GM18507 (cell line): ENCODE measurements at places on chromosomes 1 and 21.

DNA sequence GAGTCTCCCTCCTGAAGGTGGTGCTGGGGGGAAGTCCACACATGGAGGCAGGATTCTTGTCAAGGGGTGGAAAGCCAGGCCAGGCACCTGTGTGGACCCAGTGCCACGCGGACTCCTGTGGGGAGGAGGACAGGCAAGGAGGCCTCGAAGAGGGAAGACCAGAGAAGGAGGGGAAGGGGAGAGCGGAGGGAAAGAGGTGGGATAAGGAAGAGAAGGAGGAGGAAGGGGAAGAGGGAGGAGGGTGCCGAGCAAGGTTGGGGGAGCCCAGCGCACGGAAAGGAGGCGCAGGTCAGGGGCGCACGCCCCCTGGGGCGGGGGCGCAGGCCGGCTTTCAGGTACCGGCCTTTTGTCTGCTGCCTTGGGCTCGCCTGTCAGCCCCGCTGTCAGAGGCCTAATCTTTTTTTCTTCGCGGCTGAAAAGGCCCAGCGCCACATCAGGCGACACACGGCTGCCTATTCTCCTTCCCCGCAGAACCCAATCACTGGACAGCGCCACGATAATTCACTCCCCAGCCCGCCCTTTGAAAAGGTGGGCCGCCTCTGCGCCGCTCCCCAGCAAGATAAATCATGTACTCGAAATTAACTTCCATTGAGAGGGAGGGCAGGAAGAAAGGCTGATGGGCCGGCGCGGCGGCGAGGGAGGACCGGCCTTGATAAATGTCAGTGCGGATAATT, 42.5 kb downstream of the PRDM16 start:
- no peak for DNase-seq

- no peak for DNase-seq
Observed at GRCh38 chr1:118928739-118929554, 59.2 kb downstream of the TBX15 start.

DNA sequence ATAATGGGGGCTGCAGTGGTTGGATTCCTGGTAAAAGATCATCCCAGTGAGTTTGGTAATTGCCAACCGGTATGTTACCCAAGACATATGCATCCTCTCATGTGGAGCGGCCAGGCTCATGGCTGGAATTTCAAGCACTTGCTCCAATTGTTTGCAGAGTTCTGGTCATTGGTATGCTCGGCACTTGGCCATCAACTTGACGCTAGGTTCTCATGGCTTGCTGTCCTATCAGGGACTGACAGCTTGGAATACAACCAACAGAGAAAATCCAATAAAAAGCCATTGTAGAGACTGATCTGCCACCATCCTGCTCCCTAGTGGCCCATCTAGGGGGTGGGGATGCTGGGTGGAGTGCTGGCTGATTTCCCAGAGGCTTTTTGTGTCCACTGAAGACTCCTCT, 120.9 kb downstream of the EDEM3 start:
- no peak for DNase-seq

DNA sequence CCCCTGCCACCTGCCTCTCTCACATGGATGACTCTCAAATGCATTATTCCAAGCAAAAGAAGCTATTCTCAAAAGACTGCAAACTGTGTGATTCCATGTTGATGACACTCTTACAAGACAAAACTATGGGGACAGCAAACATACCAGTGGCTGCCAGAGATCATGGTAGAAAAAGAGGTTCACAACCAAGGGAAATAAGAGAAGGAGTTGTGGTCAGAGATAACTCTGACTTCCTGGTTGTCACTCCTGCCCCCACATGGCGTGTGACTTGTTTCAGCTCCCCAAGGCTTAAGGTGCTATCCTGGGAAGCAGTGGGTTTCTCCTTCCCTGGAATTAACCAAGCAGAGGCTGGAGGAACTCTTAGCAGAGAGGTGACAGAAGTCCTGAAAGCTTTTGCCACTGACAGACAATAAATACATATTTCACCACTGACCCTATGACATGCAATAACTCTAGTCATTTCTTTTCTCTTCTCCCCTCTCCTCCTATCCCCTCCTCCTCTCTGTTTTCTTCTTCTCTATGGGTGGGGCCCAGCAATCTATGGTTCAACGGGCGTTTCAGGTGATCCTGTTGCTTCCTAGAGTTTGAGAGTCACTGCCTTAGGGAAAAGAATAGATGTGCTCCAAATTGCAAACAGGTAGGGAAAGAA, 185.1 kb downstream of the FCRL5 start:
- no peak for DNase-seq

- DNase-seq: no peak
Observed at GRCh38 chr1:244322181-244322580, 129.5 kb downstream of the ADSS2 start.

- no peak for DNase-seq
Observed at GRCh38 chr1:14572861-14573260, 25.6 kb upstream of the KAZN start.

DNA sequence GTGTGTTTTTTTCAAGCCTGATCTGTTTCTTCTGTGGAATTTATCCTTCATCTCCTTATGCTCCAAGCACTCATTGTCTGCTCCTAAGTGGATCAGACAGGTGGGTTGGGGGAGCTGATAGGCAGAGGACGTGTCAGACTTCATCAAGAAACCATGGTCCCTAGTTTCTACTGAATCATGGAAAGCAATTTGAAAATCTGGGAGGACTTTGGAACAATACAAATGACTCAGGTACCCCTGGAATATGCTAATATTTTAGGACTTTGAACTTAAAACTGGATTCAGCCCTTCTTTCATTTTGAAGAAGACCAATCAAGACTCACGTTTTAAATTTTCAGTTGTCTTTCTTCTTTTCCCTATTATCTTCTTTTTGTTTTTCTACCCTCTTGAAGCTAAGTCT, 7.7 kb downstream of the ABCG1 start:
- no peak for DNase-seq

DNA sequence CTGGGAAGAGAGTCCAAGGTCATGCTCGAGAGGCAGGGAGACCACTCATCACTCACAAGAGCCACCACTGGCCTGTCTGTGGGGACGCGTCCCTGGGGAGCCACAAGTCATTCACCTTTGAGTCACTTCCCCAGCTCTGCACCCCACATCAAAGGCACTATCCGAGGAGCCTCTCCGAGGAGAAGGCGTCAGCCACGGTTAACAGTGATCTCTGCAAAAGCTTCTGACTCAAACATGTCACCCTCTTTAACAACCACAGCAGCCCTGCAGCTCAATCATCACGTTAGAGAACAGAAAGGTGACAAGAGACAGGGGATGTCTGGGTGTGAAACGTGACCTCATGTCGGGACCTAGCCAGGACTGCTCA, 9.0 kb downstream of the LRRC47 start:
- DNase-seq: no peak

GRCh38 chr1:58618303-58618702, 41.3 kb upstream of the TACSTD2 start:
- no peak for DNase-seq

- no peak for DNase-seq
Observed at GRCh38 chr1:15244813-15245212, 2.2 kb upstream of the FHAD1 start.

DNA sequence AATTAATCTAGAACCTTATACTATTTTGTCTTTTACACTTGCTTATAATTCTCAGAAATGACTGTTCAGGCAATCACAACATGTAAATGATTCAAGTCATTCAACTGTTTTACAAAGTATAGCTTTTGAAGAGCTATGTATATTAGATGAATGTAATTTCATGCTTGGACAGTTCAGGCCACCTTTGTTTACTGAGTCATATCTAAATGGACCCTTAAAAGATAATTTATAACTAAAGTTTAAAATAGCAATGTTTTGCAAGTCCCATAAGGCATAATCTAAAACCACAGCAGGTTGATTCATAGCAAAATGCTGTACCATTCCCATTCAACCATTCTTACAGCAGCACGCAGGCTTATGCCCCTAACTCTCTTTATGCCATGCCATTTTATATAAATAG, 64.8 kb downstream of the PIK3R3 start:
- DNase-seq: no peak

DNA sequence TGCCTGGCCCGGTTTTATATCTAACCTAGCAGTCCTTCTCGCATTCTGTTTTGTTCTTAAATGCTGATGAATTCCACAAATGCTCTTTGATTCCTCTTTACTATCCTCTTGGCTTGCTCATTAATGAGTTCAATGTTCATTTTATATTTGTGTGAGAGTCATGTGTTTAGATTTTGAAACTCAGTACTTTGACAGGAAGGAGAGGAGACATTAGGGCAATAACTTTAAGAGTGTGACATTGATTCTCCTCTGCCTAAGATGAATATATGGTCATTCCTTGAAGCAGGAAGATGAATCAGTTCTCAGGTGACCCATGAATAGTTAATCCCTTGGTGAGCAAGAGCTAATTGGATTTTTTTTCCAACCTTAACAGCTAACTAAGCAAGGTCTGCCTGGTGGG, 84.1 kb downstream of the MRPS6 start:
- no peak for DNase-seq

- DNase-seq: no peak
Observed at GRCh38 chr1:18922319-18922726, 20.0 kb upstream of the ALDH4A1 start.

DNA sequence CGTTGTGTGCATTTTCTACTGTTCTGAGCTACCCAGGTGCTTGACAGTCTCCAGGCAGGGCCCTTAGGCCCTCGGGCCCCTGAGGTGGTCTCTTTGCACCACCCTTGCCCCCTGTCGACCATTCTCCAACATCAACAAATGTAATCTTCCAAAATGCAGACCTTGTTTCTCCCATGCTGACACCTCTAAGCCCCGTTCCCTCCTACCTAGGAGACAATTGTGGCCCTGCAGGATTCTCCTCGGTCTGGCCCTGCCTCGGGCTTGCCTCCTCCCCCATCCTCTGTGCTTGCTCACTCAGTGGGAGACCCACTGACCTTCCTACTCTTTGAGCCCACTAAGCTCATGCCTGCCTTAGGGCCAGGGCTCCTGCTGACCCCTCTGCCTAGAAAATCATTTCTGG, 104.2 kb upstream of the TARDBP start:
- no peak for DNase-seq

GRCh38 chr21:33432496-33432895, 29.3 kb downstream of the IFNGR2 start:
- DNase-seq: no peak

DNA sequence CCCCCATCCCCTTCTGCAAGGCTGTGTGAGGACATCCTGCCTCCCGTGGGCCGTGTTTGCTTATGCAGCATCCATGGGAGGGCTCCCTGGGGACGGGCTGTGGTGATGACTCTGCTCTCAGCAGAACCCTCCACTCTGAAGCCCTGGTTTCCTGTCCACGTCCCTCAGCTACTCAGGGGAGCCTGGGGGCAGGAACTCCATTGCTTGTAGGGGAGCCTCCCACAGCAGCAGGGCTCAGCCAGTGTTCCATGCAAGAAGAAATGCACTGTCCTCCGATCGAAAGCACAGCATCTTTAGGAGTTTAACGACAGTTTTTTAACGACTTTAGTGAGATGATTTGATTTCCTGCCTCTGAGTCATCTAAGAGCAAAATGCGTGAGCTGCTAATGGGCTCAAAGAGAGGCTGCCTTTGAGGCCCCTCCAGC, 8.3 kb upstream of the KCNAB2 start:
- peak; percentile 51 for DNase-seq

GRCh38 chr1:91148641-91149069, 126.8 kb upstream of the ZNF644 start:
- DNase-seq: no peak

DNA sequence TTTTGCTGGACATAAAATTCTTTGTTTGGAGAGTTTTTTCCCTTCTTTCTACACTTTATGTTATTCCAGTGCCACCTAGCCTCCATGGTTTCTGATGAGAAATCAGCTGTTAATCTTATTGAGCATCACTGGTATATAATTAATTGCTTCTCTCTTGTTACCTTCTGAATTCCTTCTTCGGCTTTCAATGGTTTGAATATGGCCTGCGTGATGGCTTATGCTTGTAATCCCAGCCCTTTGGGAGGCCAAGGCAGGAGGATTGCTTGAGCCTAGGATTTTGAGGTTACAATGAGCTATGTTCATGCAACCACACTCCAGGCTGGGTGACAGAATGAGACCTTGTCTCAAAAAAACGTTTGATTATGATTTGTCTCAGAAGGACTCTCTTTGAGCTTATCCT, 13.0 kb upstream of the CNIH4 start:
- no peak for DNase-seq

- no peak for DNase-seq
Observed at GRCh38 chr1:116982319-116983004, 19.1 kb upstream of the CD101 start.

GRCh38 chr1:193763266-193763665, 576.9 kb upstream of the B3GALT2 start:
- DNase-seq: no peak

- DNase-seq: no peak
Observed at GRCh38 chr1:20698195-20698910, 19.5 kb downstream of the KIF17 start.

DNA sequence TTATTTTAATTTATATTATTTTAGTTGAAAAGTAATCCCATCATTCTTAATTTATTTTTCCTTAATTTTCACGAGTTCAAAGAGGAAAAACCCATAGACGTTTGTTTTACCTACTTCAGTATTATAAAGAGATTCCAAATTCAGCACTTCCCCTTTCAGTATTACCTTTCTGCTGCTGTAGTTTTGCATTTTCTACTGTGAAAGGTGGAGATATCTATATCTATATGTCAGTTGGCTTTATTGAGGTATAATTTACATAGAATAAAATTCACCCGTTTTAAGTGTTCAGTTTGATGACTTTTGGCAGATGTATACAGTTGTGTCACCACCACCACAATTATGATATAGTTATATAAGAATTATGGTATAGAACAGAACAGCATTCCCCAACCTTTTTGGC, 33.0 kb downstream of the MAST2 start:
- no peak for DNase-seq

DNA sequence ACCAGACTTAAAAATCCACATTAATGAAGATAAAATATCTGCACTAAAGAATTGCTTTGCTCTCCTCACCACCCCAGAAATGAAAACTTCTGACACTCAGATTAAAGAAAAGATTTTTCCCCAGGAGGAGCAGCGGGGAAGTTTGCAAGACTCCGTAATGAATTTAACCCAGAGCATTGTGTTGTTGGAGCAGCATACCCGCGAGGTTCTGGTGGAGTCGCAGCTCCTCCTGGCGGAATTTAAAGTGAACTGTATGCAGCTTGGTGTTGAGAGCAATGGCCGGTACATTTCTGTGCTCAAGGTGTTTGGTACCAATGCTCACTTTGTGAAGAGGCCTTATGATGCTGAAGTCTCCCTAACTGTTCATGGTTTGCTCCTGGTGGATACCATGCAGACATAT, 46.4 kb downstream of the VPS13D start:
- DNase-seq: no peak
